Inflammatory macrophage treated with lipopolysaccharide for 4 hours (primary cell): ENCODE measurements at places on chromosomes 3 and 15.

- DNase-seq: no peak
Measured at GRCh38 chr3:47134311-47134710, 29.6 kb downstream of the SETD2 start.

GRCh38 chr3:115325539-115325938 is 178.5 kb upstream of the ZBTB20 start:
- DNase-seq: no peak

DNA sequence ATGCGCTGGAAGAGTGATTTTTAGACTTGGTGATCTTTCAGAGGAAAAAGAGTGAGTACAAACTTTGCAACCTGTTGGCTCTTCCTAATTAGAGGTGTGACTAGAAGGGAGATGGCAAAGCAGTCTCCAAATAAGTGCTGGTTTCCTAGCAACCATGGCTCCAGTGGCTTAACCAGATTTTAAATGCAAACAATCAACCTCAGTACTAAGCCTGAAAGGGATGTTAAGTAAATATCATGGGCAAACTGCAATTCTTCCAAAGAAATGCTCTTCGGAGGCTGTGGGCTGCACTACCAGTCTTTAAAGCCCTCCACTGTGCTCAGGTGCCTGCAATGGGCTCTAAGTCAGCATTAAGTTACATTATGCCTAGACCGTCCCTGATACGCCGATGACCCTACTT is 678.1 kb upstream of the CCDC54 start:
- DNase-seq: no peak

GRCh38 chr3:27428446-27428845 is 55.7 kb downstream of the SLC4A7 start:
- DNase-seq: no peak

DNA sequence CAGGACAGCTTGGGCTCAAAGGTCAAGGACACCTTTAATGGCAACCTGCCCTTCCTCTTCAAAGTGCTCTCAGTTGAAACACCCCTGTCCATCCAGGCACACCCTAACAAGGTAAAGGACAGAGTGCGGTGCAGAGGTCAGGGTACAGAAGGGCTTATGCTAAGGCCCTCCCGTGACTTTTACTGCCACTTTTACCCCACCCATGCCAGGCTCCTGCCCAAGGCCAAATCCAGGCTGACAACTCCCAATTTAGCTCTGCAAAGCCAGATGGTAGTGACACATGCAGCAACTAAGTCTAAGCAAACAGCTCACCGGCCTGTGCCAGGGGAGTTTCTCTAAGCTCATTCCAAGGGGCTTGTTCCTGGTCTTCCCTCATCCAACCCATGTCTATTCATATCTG is 1.6 kb downstream of the MPI start:
- no peak for DNase-seq

DNA sequence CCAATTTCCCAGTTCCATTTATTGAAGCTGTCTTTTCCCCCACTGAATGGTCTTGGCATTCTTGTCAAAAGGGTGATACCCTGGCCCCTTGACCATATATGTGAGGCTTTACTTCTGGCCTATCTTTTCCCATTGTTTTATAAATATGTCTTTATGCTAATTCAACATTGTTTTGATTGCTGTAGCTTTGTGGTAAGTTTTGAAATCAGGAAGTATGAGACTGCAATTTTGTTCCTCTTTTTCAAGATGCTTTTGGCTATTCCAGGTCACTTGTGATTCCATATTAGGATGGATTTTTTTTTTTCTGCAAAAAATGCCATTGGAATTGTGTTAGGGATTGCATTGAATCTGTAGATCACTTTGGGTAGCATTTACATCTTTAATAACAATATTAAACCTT is 141.2 kb upstream of the MANF start:
- peak; percentile 52 for DNase-seq

DNA sequence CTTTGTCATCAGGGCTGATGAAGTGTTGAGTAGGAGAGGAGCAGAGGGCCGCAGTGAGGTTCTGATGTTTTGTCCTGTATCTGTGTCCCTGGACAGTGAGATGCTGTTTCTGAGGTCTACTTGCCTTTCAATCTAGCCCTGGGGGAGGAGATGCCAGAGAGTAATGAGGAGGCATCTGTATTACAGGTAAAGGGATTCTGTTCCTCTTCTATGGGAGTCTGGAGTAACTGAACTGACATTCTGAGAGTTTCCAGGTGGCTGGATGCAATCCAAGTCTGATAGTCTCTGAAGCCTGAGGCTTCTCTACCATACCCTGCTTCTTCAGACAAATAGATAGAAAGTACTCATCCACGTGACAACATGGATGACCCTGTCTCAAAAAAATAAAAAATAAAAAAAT is 60.9 kb downstream of the IL12A start:
- DNase-seq: no peak

GRCh38 chr3:155745795-155746550 is 1.1 kb upstream of the PLCH1 start:
- DNase-seq: no peak
